ENCODE measurements at places on chromosomes 1 and 21.

DNA sequence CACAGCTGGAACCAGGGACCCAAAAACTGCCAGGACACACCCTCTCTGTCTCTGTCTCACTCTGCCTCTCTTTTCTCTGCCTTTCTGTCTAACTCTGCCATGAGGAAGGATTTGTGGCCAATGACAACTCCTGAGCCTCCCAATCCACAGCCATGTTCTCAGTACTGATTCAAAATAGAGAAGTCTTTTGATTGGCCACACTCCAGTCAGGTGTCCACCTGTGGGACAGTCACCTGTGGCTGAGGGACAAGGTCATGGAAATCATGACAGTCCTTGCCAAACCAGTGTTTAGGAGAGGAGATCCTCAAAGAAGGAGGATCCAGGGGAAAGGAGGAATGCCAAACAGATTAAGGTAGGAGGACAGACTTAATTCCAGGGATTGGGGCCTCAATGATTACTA is 15.8 kb downstream of the TINAGL1 start:
- DNase-seq: no peak

GRCh38 chr1:156860628-156861423 is at the start of gene NTRK1:
Gene NTRK1 (plus strand): TSS chr1:156860865. CDS start chr1:156860935, 70 bp downstream.
- DNase-seq: no peak

GRCh38 chr21:45548711-45549491 is 6.7 kb upstream of the SLC19A1 start:
- no peak for DNase-seq

- peak; percentile 38 for DNase-seq
Observed at GRCh38 chr1:115506924-115507589, 134.7 kb upstream of the VANGL1 start.

DNA sequence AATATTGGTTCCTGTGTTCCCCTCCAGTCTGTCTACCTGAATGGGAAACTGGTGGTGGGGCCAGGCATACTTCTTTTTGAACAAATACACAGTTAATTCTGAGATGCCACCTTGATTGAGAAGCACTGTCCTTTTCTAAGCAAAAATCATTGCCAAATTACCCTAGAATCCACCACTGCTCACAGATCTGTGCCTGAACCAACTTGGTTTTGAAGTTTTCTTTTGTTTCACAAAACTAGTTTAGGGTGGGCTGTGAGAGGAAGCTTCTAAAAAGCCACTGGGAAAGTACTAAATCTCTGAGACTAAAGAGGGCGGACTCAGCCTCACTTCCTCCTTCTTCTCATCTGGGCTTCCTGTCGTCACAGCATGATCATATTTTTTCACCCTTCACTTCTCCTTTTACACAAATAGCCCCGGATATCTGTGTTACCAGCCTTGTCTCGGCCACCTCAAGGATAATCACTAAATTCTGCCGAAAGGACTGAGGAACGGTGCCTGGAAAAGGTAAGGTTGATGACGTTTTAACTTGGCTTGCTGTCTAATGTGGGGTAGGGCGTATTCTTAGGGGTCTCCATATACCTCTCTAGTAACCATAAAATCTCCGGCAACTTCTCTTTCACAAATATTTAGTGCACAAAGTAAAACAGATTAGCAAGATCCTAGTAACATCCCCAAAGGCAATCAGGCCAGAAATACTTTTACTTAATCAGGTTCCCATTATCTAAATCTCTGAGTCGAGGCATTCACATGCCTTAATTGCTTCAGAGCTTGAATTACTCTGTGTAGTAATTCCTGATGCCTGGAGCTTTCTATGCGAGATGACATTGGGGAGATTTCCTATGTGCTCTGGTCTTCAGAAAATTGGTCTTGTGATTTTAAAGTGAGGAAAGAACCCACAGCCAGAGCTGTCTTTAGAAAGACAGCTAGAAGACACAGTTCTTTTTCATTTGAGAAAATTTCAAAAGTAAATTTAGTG is at the start of gene CD53:
Gene CD53, plus strand, starts transcription at position 404 of the 976 bp plus-strand sequence. CDS start 18,261 bp downstream, outside the sequence.
- no peak for DNase-seq

- no peak for DNase-seq
Observed at GRCh38 chr1:14184454-14184853, 414.0 kb upstream of the KAZN start.

GRCh38 chr1:53369761-53370160 is 41.9 kb upstream of the LRP8 start:
- no peak for DNase-seq

DNA sequence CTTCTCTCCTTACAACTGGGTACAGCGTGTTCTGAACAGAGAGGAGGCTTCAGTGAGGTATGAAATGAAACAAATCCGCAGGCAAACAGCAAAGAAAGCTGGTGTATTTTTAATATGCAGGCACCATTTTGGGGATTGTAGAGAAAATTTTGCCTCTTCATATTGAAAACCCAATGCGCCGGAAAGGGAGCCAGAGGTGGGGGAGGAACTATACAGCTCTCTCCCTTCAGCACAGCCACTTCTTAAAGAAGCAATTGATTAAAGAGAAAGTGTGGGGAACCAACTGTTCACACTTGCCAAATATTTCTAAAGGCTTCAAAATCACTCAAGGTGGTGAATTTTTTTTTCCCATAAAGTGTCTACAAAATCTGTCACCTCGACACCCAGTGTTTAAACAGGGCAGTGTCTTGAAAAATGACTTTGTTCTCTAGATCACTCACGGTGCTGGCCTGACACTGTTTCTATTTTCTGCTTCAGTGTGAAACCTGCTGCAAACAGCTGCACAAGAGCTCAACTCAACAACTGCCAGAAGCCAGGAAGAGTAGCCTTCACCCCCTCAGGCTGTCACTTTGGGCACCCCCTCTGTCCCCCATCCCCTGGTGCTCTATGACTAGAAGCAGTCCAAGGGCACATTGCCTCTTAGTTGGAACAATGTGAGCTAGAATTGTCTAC is 123.8 kb upstream of the CTTNBP2NL start:
- DNase-seq: no peak

GRCh38 chr1:182794676-182795201 is 5.2 kb downstream of the NPL start:
- no peak for DNase-seq

GRCh38 chr21:36117286-36117741 is 17.6 kb upstream of the CBR3 start:
- no peak for DNase-seq

- no peak for DNase-seq
Observed at GRCh38 chr21:42587036-42587435, 66.4 kb upstream of the PDE9A start.

- no peak for DNase-seq
Observed at GRCh38 chr1:209397371-209397770, 186.1 kb upstream of the CAMK1G start.

Measured in kidney glomerular epithelial cell (primary cell).